ENCODE measurements at places on chromosomes 6 and 20.

- DNase-seq: no peak
Observed at GRCh38 chr20:14576196-14576877, 238.9 kb upstream of the FLRT3 start.

- peak; percentile 46 for DNase-seq
Observed at GRCh38 chr6:2209226-2209809, 36.1 kb downstream of the GMDS start.

- no peak for DNase-seq
Observed at GRCh38 chr6:21601339-21601923, 7.9 kb downstream of the SOX4 start.

- DNase-seq: no peak
Observed at GRCh38 chr20:55677011-55677410, 328.3 kb downstream of the CBLN4 start.

- no peak for DNase-seq
Observed at GRCh38 chr20:43022568-43022967, 167.1 kb downstream of the PTPRT start.

- no peak for DNase-seq
Observed at GRCh38 chr6:105940990-105941389, 145.1 kb upstream of the PRDM1 start.

- DNase-seq: no peak
Observed at GRCh38 chr6:121143476-121143875, 190.8 kb downstream of the TBC1D32 start.

GRCh38 chr6:138719011-138719635, 54.4 kb upstream of the CCDC28A start:
- DNase-seq: no peak

DNA sequence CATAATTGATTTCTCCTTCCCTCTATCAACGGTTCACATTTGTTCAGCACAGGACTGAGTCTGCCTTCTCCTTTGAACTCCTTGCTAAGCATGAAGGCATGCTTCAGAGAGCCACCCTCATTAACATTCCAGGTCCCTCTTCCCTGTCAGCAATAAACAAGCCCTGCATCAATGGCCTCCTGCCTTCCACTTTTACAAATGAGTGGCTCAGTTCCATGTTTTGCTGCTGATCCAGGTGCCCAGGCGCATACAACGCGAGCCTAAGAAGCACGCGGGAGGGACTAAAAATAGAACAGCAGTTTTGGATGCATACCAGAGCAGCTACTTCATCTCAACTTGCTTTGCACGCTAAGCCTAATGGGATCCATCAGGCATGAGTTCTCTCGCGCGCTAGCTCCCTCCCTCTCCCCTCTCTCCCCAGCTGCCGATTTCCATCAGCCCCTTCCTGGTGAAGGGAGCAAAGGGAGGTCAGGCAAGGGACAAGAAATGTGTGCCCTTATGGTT, 53.4 kb downstream of the TRAF3IP2 start:
- DNase-seq: no peak

GRCh38 chr6:42393339-42393738, 58.4 kb downstream of the TRERF1 start:
- DNase-seq: no peak

- DNase-seq: no peak
Observed at GRCh38 chr20:44074252-44075151, 112.5 kb downstream of the JPH2 start.

DNA sequence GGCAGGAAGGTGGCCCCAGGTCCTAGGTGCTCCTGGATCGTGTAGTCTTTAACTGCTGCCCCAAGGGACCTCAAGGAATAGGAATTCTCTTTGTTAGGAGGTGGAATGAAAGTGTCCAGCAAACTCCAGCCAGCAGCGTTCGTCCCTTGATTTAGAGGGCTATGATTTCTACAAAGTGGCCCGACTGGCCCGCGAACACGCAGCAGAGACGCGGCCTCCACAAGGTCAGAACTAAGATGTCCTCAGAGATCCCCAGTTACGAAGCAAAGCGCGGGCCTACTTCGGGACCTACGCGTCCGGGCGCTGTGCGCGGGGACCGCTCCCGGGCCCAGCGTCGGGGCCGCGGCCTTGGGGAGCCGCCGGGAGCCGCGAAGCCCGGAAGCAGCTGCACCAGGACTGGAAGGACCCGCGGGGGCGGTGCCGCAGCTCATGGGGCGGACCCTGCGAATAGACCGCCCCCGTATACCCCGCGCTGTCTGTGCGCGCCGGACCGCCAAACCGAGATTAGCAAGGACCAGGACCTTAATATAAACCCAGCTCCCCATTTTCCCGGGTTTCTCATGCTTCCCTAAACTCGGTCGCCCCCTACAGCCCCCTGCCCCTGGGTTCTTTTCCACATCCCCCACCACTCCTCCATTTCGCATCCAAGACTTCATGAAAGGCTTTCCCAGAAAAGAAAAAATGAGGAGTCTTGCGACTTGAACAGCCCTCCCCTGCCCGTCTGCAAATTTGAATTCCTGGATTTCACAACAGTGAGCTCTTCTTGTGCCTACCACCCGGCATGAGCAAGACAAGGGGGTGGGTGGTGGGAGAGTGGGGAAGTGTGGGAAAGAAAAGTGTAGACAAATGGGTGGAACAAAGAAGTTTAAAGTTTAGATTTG, at the start of gene C6orf47:
Gene C6orf47, minus strand, starts transcription at position 398 of the 881 bp plus-strand sequence. CDS start 831 bp downstream, outside the sequence.
- peak; percentile 76 for DNase-seq

DNA sequence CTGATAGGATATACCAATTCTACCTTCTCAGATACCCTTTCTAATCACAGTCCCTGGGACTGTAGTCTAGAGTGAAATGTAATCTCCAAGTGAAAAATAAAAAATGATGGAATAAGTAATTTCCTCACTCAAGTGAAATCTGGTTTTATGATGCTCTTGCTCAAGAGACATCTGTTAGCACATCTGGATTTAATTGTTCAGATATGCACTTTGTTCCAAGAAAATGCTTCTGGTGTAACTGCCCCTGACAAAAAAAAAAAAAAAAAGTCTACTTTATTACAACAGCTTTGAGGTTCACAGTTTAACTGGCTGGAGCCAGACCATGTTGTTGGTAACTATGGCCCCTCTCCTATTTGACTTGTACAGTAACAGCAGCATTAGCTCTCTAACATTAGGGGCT, 251.8 kb downstream of the BTBD9 start:
- no peak for DNase-seq

- DNase-seq: no peak
Observed at GRCh38 chr6:159443417-159443920, 249.6 kb downstream of the SOD2 start.

GRCh38 chr6:4377603-4378002, 242.2 kb upstream of the ECI2 start:
- no peak for DNase-seq

- DNase-seq: no peak
Observed at GRCh38 chr6:79134699-79135474, 56.8 kb upstream of the PHIP start.

DNA sequence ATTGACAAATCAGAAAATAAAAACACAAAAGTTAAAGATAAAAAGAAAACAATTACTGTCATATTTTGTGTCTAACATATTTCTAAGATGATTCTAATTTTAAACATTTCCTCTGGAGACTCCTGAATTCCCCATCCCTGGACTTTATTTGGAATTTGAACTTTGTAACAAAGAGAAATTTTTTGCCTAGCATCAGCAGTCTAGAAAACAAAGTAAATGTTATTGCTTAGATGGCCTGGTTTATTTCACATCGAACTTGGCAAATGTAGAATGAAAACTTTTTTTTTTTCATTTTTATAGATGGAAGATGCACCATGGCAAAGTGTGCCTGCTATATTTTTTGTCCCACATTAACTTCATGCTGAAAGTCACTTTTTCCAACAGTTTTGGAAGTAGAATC, 159.1 kb downstream of the TBX18 start:
- no peak for DNase-seq

DNA sequence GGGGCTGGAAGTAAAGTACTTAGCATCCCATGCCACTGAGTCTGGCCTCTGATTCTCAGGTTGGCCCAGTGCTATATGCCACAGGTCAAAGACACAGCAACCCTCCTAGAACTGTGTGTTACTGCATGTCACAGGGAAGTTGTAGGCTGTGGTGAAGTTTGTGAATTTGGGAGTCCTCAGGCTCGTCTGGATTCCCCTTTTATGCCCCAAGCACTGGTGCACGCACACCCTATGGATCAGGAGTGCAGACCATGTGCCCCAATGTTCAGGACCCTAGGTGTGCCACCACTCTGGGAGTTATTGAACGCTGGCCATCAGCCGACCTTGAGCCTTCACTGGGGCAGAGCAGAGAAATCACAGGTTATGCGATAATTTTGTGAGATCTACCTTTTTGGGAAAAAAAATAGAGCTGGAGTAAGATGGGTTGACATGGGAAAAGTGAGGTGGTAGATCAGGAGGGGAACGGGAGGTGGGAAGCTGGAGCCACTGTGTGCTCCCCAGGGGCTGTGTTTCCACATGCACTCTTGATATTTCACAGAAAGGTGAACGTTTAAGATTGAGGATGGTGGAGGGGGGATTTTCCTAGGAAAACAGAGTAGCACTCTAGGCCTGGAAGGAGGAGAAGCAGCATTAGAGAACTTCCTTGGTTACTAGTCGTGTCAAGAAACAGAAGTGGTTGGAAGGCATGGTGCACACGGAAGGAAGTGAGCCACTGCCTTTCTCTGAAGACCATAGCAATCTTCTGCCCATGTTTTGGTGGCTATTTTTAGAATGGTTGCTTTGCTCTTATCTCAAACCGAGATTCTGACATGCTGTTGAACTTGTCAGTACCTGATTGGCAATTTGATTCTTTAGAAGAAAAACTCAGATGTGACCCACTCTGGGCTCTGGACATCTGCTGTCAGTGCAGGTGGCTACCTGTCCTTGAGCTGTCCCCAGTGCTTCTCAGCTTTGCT, 44.1 kb downstream of the DUSP22 start:
- DNase-seq: peak; percentile 52

- DNase-seq: no peak
Observed at GRCh38 chr6:11632795-11633511, 95.4 kb downstream of the TMEM170B start.

- DNase-seq: no peak
Observed at GRCh38 chr6:79170431-79170830, 64.1 kb downstream of the HMGN3 start.

DNA sequence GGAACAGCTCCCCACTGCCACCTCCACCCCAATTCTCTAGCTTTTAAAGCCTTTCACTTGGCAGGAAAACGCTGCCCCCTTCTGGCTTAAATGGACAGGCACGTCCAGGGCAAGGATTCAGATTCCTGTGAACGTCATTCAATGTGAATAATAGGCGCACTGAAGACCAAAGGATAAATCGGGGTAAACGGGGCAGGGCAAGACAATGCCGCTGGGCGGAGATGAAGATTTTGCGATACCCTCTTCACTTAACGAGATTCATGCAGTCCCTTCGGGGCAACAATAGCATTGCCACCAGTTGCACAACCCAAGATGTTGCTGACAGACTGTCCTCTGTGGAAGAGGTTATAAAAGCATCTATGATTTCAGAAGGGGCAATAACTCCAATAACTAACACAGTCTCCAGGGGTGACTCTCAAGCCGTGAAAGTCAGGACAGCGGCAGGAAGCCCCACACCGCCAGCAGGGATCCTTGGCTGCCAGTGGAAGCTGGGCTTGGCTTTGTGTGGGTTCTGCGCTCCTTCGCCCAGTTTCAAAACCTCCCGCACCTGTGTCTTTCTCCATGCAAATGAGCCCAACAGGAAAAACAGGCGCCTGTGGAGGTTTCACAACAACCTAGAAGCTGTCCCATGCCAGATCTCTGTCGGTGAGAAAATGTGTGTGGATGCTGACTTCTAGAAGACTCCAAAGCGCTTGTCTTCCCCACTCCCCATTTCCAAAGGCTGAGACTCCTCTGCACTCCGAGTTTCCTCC, 291.8 kb downstream of the BMP7 start:
- no peak for DNase-seq

- no peak for DNase-seq
Observed at GRCh38 chr20:610130-611046, at the start of gene TCF15. TCF15 (minus strand) TSS chr20:610309; CDS start chr20:610237, 72 bp downstream.

DNA sequence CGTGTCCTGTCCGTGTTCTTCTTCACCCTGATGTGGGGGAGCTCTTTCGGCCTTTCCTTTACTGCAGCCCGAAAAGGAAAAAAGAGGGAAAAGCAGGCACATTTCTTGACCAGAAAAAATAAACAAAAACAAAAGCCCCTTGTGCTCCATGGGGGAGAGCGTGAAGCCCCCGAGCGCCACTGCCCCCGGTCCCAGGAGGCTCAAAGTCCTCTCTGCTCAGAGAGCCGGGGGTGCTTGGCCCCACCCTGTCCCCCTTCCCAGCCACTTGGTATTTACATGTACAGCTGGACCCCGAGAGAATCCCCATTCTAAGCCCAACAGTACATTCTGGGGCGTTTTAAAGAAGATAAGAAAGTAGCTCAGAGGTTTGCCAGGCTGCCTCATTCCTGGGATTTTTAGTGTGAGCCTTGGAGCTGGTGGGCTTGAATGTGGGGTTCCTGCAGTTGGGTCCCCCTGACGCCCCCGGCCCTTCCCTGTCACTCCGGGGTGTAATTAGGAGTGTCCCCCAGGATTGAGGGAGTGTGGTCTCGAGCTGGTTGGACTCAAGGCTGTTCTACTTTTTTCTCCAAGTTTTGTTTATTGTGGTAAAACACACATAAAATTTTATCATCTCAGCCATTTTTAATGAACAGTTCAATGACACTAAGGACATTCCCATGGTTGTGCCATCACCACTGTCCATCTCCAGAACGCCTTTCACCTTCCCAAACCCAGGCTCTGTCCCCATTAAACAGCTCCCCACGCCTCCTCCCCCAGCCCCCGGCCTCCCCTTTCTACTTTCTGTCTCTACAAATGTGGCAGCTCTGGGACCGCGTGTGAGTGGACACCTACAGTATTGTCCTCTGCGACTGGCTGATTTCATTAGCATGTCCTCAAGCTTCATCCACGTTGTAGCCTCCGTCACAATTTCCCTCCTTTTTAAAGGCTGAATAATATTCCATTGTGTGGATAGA, 55.7 kb upstream of the BHLHE23 start:
- DNase-seq: no peak

- DNase-seq: no peak
Observed at GRCh38 chr20:32629813-32630212, 43.9 kb downstream of the C20orf203 start.

GRCh38 chr6:40903456-40903855, 135.6 kb downstream of the UNC5CL start:
- no peak for DNase-seq

- peak; percentile 25 for DNase-seq
Observed at GRCh38 chr6:43142101-43142500, 29.0 kb upstream of the SRF start.

DNA sequence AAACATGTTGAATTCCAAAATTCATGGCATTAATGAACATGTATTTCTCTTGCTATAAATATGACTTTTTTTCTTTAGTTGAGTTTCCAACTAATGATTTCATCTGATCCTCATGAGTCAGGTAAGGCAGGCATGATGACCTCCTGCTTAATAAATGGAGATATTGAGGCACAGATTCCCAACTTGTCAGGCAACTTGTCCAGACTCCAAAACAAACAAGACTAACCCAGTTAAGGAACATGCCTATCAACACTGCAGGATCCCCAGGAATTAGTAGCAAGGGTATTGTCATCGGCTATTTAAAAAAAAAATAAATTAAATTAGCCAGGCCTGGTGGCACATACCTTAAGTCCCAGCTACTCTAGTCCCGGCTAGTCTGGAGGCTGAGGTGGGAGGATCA, 121.3 kb upstream of the SALL4 start:
- no peak for DNase-seq

- no peak for DNase-seq
Observed at GRCh38 chr6:36769183-36769675, 70.0 kb downstream of the CPNE5 start.

- no peak for DNase-seq
Observed at GRCh38 chr6:135962731-135963130, 111.2 kb downstream of the PDE7B start.

- no peak for DNase-seq
Observed at GRCh38 chr6:109166673-109167072, 71.4 kb downstream of the CEP57L1 start.
